ENCODE measurements at places on chromosomes 6 and 20.

DNA sequence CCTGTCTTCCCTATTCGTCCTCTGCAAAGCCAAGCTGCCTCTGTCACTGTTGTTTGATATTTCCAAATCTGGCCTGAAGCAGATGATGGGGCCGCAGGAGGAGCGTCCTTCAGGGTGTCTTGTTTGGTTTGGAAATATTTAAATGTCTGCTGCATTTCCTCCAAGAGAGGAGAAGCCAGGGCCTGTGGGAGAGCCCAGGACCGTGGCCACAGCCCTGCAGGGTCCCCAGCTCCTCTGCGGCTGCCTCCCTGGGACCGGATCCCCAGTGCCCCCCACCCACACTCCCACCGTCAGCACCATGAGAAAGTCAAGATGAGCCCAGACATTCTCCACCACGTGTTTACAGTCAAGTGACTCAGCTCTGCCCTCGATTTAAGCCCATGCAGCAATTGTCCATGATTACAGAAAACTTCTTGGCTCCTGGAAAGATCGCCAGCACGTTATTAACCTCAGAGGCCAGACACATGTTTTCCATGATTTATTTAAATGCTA, 18.2 kb downstream of the FOXF2 start:
- no peak for DNase-seq

- no peak for DNase-seq
Observed at GRCh38 chr20:19880256-19881079, 122.4 kb downstream of the RIN2 start.

DNA sequence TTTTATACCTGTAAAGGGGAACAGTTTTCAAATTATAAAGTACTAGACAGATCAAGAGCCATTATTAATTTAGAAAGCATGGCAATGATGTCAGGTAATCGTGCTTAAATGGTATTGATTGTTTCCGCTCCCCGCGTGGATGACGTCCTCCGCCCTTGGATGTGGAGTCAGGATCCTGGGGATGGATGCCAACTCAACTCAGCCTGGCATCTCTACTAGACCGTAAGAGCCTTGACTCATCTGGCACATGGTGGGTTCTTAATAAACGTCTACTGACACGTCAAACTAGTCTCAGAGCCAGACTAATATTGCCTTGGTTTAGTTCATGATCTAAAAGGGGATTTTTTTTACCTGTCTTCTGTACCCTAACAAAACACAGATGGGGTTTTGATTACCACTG, 80.2 kb downstream of the LRFN2 start:
- DNase-seq, result no peak

DNA sequence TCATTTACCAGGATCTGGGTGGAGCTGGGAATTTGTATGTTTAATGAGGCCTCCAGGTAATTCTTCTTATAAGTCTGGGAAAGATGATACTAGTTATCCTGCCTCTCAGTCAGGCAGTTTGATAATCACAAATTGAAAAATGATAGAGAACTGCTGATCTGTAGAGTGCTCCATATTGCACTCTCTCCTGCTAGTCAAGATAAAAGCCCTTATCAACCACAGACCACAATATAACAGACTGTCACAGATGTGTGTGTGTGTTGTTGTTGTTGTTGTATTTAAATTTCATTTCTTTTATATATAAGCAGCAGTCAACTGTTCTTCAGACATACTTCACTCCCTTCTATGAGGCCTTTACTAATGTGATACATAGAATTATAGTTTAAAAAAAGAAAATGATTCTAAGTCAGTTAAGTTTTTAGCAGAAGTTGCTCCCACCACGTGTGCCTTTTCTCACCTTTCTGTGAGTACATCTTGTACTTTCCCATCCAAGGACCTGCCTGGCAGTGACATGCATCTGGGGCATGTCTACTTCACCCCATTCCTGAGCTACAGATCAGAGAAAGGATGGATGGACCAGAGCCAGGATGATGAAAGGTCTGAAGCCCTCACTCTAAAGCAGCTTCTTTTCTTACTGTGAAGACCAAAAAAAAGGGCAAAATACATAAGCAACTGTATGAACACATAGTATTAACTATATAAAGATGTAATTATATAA, 29.8 kb downstream of the TENT5A start:
- DNase-seq, result no peak

- no peak for DNase-seq
Observed at GRCh38 chr6:80154160-80154559, 47.7 kb downstream of the BCKDHB start.

GRCh38 chr6:168609026-168609685, 168.2 kb downstream of the SMOC2 start:
- no peak for DNase-seq

DNA sequence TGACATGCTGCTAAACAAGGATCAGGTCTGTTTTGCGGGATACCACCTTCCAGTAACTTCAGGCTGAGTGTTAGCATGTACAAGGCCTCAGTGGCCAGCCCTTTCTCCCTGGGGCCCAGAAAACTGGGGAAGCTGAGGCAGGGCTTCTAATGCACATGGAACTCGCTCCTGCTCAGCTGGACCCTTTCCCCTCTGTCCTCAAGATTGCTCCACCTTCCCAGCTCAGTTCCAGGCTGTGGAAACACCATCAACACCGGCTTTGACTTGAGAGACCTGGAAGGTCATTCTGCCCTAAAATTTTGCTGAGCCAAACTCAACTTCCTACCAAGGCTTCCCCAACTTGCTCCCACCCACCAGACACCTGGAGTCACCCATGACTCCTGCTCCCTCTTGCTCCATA, 4.2 kb upstream of the BLCAP start:
- no peak for DNase-seq

DNA sequence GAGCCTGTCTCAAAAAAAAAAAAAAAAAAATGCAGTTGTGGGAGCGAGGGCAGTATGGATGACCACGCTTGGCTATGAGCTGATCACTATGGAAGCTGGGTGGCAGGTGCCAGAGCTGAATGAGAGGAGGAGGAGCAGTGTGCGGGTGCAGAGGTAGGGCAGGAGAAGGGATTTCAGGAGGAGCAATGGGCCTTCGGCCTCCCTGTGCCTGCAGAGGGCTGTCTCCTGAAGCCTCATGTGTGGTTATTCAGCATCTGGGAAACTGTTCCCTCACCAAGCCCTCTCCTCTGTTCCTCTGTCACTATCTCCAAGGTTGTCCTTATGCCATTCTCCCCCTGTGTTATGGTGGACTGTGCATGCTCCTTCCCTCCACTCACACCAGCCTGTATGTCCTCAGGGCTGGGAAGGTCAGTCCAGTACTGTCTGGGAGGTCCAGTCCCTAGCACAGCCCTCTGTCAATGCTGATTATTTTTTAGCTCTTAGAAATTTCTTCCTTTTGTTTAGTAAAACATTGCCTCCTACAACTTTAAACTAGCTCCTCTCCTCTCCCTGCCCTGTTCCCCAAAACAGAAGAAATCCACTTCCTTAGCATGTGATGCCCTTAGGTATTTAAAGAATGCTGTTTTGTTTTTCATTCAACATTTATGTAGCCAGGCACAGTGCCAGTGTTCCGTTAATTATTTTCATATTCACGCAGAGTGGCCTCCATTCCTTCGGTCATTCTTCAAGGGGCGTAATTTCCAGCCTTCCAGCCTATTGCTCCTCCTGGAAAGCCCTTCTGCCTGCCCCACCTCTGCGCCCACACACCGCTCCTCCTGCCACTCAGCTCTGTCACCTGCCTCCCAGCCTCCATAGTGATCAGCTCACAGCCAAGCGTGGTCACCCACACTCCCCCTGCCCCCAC, 48.9 kb downstream of the CNBD2 start:
- no peak for DNase-seq

DNA sequence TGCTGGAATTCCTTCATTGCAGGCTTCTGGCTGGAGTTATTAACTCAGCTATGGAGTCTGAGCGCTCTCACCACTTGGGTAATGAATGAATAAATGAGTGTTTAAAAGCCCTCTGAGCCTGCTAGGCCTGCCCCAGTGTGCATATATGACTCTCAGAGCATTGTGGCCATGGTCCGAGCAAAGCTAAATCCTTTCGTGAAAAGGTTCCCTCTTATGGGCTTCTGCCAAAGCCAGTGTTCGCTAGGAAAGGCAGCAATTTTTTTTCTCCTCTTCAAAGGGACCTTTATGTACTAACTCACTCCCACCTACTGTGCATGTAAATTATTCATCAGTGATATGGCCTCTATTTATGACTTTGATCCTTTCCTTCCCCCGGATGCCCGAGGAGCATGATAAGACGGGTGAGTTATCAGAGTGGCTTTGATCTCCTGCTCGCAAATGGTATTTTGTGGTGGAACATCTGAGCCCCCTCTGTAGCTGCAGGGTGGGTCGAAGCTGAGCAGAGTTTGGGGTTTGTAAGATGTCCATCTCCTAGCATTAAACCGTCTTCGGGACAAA, 88.6 kb downstream of the LINC00237 start:
- no peak for DNase-seq

DNA sequence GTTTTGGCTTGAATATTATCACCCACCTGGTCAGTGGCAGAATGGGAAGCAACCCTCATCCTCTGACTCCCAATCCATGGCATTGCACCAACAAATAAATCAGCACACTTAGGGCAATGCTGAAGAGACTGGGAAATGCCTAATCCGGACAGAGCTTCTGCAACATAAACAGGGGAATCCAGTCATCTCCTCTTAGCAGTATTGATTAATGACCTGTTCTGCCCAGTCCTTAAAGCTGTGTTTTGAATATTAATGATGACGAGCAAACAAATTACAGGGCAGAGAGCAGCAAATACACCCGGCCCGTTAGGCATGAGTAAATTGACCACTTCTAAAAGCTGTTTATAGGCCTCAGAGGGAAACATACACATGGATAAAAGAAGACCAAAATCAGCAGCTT, 77.0 kb upstream of the B3GAT2 start:
- DNase-seq, result no peak

DNA sequence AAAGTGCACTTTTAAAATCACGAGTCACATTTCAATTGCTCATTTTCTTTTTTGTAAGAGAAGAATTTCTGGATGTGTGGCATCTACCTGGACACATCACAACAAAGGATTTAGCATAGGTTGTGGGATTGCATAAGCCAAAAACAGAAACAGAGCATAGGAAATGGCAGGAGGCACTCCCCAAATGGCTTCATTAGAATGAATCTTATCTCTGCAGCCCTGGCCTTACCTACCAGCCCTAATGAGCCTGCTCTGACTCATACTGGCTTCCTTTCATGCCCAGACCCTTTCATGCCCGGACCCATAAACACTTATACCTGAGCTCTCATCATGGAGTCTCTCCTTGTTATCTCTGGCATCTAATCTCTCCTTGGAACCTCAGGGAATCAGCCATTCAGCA, 23.9 kb upstream of the SPTLC3 start:
- no peak for DNase-seq

GRCh38 chr6:14524319-14524718, 406.7 kb downstream of the CD83 start:
- DNase-seq, result no peak

DNA sequence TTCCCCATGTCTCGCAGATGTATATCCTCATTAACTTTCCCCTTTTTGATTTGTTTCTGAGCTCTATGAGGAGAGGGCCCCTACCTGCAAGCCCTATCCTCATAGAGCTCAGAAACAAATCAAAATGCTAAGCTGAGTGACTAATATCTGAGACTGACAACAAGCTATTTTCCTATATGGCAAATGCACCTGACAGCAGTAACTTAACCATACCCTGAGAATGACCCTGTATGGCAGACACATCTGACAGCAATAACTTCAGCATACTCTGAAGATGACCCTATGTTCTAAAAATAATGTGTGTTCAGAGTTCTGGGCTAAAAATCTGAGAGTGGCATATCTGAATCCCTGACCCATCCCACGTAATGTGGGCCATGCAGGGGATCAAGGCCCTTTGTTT, 79.0 kb upstream of the MEI4 start:
- DNase-seq, result no peak

GRCh38 chr6:84016029-84016428, 17.5 kb upstream of the MRAP2 start:
- DNase-seq, result no peak

GRCh38 chr6:42698217-42698616, 24.2 kb downstream of the PRPH2 start:
- no peak for DNase-seq

DNA sequence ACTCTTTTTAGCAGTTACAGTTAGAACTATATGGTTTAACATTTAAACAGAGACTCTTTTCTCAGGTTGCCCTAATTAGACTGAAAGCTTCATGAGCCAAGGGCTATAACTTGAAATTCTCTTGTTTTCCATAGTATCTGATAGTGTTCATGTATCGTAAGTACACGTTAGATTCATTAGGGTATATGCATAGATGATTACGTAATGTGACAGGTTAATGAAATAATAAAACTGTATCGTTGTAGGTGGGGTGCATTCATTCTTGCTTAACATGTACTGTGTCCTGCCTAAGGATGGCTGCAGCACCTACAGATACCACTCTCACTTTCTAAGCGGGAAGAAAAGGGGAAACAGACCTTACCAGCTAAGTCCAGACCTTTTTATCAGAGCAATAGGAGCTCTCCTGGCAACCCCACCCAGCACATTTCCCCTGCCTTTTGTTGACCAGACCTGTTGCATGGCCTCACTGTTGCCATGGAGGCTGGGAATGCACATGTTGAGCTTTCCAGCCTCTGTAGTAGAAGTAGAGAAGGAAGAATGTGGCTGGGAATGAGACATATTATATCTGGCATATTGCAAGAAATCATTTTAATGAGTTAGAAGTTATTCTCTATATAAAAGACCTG, 83.0 kb downstream of the MAP3K4 start:
- no peak for DNase-seq

- DNase-seq, result no peak
Observed at GRCh38 chr6:152462716-152463115, 174.4 kb downstream of the SYNE1 start.

- no peak for DNase-seq
Observed at GRCh38 chr6:14888575-14889000, 357.3 kb upstream of the JARID2 start.

DNA sequence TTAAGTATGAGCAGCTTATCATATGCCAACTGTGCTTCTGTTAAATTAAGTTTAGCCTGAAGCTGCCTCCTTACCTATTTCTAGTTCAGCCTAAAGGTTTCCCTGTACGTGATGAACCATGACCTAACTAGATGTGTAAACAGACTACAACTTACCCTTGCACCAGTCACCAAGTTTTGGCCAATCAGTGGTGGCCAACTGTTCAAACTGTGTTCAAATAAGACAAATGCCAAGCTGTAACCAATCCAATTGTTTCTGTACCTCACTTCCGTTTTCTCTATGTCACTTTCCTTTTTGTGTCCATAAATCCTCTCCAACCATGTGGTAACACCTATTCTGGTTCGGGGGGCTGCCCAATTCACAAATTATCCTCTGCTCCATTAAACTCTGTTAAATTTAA, 6.0 kb upstream of the SLC2A10 start:
- DNase-seq, result no peak

DNA sequence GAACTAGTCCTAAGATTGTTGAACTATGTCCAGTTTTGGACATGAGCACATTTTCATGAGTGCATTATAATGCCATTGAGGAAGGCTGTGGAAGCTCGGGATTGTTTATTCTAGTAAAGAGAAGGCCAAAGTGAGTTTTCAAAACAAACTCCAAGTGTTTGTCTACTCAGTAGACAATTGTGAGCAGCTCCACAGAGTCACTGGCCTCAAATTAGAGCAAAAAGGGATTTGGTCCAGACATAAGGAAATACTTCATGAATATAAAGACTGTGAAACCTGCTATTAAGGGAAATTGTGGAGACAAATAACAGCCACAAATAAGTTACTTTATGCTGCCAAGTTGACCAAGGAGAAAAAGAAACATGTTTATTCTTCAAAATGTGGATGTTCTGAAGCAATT, 42.6 kb upstream of the PREP start:
- no peak for DNase-seq

- no peak for DNase-seq
Observed at GRCh38 chr6:137805622-137806021, 61.4 kb upstream of the TNFAIP3 start.

- no peak for DNase-seq
Observed at GRCh38 chr6:157613011-157613522, 210.0 kb upstream of the SNX9 start.

GRCh38 chr6:132910759-132911158, 96.4 kb downstream of the RPS12 start:
- DNase-seq, result no peak
